IPS DF 19.7 (cell line): ENCODE measurements at places on chromosomes 7 and 10.

- DNase-seq, result no peak
These were observed 377.7 kb upstream of the NUPR2 start for GRCh38 chr7:56493704-56494450.

DNA sequence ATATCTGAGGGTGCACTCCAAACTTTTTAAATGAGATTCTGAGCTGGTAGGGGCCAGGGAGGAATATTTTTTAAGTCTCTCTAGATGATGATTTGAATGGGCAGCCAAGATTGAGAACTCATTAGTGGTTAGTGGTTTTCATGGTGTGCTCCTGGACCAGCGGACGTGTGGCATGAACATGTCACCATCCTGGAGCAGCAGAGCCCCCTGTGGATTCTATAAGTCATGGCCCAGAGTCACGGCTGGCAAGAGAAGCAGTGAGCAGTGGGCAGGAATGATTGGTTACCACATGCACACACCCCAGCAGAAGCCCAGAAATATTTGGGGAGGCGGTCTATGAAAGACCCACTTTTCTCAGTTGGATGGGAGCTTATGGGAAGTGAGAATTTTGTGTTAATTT, 21.2 kb upstream of the UCN3 start:
- no peak for DNase-seq

DNA sequence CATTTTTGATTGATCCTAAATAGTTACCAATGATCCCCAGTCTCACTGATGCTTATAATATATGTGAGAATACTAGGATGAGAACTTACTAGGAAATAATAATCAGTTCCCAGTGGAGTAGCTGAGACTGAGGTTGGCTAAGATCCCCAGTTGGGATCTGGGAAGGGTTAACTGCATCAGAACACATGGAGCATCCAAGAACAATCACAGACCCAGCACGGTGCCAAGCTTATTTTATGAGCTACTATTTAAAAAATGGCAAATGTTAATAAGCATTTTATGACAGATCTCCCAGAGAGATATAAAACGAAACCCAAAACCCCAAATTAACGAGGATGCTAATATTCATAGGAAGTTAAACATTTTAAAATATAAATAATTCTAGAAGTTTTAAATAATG, 379.5 kb downstream of the THSD7A start:
- DNase-seq, result no peak

DNA sequence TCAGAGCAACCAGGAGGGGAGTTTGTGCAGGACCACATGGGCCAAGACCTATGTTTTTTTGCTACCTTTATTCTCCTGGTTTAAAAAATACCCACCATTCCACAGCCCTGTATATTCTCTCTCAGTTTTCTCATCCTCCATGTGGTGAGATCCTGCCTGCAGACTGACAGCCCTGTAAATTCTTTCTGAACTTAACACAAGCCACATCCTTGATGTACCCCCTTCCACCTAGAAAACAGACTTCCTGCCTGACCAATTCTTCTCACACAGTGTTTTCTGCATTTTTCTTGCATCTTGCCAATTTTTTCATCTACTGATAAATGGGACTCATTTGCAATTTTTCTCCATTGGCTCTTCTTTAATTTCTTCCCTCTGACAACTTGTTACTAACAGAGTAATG, 78.4 kb downstream of the INSYN2A start:
- no peak for DNase-seq

DNA sequence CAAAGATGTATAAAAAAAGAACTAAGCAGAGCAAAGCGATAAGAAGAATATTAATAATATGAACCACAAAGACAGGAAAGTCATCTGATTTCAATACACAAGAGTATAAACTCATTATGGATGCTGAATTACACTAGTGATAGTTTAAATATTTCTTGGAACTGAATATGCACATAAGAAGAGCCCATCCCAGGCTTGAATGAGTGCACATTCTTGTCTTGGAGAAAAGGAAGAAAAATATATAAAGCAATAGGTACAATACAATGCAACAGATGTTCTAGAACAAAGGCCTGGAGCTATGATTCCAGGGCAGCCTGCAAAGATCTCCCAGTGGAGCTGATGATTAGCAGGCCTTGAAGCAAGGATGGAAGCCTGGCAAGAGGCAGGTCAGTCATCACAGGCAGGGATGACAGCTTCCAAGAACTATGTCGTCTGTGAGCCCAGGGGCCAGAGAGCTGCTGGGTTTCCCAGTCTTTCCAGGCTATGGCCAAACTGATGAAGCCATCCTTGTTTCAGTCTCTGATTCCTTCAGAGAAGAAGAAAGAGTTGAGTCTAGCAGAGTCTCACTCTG, 277.6 kb downstream of the KCNMA1 start:
- no peak for DNase-seq

DNA sequence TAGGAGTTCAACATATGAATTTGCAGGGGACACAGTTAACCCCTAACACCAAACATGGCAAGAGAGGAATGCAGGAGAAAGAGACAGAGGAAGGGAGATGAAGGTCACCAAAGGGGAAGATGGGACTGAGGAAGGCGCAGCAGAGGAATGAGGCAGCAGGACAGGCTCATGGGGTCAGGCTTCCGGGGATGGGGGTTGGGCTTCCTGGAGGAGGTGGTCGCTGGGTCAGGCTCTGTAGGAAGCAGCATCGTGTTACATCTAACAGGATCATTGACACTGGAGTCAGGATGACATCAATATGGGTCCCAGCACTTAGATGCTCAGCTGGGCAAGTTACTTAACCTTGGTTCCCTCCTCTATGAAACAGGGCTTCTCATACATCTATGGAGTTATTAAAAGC, 113.2 kb downstream of the NPTX2 start:
- no peak for DNase-seq

DNA sequence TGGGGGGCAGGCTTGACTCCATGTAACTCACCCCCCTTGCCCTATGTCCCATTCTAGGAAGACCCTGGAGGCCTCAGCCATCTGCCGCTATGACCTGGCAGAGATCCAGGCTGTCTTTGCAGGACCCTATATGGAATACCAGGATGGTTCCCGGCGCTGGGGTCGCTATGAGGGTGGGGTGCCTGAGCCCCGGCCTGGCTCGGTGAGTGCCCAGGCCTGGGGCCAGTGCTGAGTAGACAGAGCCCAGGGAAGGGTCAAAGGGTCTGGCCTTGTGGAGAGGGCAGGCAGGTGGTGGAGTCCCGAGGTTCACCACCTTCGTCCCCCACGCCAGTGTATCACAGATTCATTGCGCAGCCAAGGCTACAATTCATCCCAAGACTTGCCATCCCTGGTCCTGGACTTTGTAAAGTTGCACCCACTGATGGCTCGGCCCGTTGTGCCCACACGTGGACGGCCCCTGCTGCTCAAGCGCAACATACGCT, 7.5 kb downstream of the MRPL43 start:
- DNase-seq, result no peak
